Stimulated activated CD8-positive, alpha-beta memory T cell treated with anti-CD3 and anti-CD28 coated beads, Interleukin-4, amount 100 ng/mL, for 24 hours (primary cell): ENCODE measurements at places on chromosomes 11 and 22.

DNA sequence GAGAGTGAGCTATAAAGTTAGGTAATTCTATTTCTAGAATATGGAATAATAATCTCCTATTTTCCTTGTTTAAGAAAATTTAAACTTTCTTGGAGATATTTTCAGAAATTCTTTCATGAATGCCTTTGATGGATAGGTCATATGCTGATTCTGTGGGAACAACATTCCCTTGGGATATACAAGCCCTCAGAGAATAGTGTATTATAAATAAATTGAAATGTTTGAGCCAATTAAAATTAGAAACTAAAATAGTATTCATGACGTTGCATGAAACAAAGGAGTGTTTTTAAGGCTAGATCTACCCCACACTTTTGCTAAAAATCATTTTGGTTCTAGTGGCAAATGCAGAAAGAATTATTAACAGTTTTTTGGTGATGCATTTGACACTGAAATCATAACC is 269.3 kb upstream of the ANO3 start:
- no peak for DNase-seq

DNA sequence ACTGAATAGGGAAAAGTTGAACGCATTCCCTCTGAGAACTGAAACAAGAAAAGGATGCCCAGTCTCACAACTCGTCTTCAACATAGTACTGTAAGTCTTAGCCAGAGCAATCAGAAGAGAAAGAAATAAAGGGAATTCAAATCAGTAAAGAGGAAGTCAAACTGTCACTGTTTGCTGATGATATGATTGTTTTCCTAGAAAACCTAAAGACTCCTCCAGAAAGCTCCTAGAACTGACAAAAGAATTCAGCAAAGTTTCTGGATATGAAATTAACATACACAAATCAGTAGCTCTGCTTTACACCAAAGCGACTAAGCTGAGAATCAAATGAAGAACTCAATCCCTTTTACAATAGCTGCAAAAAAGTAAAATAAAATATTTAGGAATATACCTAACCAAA is 471.2 kb upstream of the CNTN5 start:
- no peak for DNase-seq

- DNase-seq: no peak
Observed at GRCh38 chr11:102267609-102268008, 49.7 kb upstream of the BIRC3 start.

GRCh38 chr11:128789497-128790150 is 77.5 kb downstream of the KCNJ1 start:
- DNase-seq: no peak

GRCh38 chr11:35859301-35859700 is 84.6 kb upstream of the LDLRAD3 start:
- DNase-seq: no peak

DNA sequence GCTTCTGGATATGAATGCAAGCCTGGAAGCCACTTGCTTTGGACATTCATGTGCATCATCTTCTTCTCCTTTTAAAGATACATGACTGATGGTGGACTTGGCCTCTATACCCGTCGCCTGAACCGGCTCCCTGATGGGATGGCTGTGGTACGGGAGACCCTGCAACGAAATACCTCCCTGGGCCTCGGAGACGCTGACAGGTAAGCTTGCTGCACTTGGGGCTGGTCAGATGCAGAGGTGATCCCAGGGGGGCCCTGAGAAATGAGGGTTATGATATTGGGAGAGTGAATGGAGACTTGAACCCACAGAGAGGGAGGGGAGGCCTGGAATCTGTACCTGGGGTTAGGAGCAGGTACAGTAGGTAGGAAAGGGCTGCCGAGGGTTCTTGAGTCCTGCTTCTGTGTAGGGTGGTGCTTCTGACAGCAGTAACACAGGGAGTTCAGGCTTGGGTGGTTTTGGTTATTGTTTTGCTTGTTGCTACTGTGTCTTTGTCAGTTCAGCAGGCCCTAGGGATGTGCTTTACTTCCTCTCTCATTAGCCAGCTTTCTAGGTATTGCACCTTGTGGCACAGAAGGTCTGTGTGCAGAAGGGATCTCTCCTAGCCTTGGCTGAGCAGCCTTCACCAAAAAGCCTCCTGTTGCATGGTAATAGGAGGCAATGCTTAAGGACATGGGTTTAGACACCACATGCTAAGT is 176.1 kb downstream of the DBX1 start:
- DNase-seq: no peak
